ENCODE measurements at places on chromosomes 5 and 9. TPM values are rescaled to one million over a fixed set of nuclear protein-coding genes. Genes with fewer than 3 reads are reported as not detected.

The AMBP gene
- total RNA-seq: 2.3 TPM

The LHX2 gene
- total RNA-seq: not detected

The ABCA2 gene
- total RNA-seq: 7.3 TPM

The GTF2H2 gene
- 19.3 TPM for total RNA-seq

The SOX30 gene
- total RNA-seq: not detected

The HABP4 gene
- 32.7 TPM for total RNA-seq

- no peaks in the 10 kb centered on the region for H3K27me3 ChIP-seq
- no peak overlapping the region for H3K4me3 ChIP-seq
- no peaks in the 10 kb centered on the region for H3K4me1 ChIP-seq
- H3K36me3 ChIP-seq: peaks cover 95% of the 10 kb centered on the region
- no peak for DNase-seq
These were observed 26.1 kb upstream of the CTSL start for GRCh38 chr9:87699835-87700234.

- H3K36me3 ChIP-seq: no peaks in the 10 kb centered on the region
- peak overlapping the region; percentile 92 for H3K27ac ChIP-seq
- H3K27me3 ChIP-seq: no peaks in the 10 kb centered on the region
- H3K4me1 ChIP-seq: peaks cover 28% of the 10 kb centered on the region
- no peak overlapping the region for H3K4me3 ChIP-seq
These were observed 265.5 kb downstream of the CWC27 start for GRCh38 chr5:65034029-65034812.

GRCh38 chr5:94771742-94772141 lies 153.3 kb downstream of the SLF1 start:
- no peak for DNase-seq
- no peaks in the 10 kb centered on the region for H3K36me3 ChIP-seq
- H3K27ac ChIP-seq: no peak overlapping the region
- no peak overlapping the region for H3K4me3 ChIP-seq

GRCh38 chr5:149959406-149960236 lies 937 bp upstream of the SLC26A2 start:
- no peaks in the 10 kb centered on the region for H3K27me3 ChIP-seq
- H3K27ac ChIP-seq: peak overlapping the region; percentile 93
- DNase-seq: no peak
- peaks cover 21% of the 10 kb centered on the region for H3K4me1 ChIP-seq

GRCh38 chr5:111737716-111738115 lies 19.3 kb downstream of the NREP start:
- H3K4me3 ChIP-seq: no peak overlapping the region
- no peak overlapping the region for H3K27ac ChIP-seq
- H3K36me3 ChIP-seq: no peaks in the 10 kb centered on the region
- peaks cover 80% of the 10 kb centered on the region for H3K4me1 ChIP-seq
- no peaks in the 10 kb centered on the region for H3K27me3 ChIP-seq

DNA sequence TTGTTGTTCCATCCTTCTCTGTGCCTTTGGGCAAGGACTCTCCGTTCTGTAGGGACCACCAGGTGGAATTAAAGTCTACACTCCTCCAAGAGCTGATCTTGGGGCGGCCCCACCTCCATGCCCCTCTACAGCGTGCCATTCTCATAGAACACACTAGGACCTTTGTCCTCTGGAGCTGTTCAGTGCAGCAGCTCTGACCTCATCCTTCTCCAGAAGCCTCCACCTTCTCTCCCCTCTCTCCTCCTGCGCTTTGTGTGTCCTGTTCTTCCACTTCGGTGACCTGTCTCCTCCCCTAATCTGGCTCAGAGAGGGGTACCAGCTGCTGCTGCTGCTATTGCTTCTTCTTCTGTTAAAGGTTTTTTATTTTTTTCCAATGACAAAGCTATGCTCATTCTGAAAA lies 1.8 kb upstream of the MACROH2A1 start:
- H3K27ac ChIP-seq: no peak overlapping the region
- no peaks in the 10 kb centered on the region for H3K27me3 ChIP-seq
- H3K36me3 ChIP-seq: no peaks in the 10 kb centered on the region
- DNase-seq: no peak

DNA sequence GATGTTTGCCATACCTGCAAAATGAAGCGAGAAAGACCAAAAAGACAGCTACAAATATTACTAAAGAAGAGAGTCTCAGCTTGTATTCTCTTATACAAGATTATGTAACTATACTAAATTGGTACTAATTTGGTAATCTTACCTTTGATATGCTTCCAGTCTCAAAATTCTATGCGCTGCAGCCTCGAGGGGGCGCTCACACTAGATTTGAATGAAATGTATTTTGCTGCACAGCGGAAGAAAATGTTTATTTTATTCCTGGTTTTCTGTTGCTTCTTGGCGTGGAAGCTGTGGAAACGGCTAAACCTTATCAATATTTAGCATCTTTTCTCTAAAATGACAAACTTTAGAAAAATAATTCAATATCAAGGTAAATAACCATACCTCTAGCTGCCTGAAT lies 267.0 kb upstream of the NUDT12 start:
- no peak overlapping the region for H3K27ac ChIP-seq
- no peaks in the 10 kb centered on the region for H3K36me3 ChIP-seq

DNA sequence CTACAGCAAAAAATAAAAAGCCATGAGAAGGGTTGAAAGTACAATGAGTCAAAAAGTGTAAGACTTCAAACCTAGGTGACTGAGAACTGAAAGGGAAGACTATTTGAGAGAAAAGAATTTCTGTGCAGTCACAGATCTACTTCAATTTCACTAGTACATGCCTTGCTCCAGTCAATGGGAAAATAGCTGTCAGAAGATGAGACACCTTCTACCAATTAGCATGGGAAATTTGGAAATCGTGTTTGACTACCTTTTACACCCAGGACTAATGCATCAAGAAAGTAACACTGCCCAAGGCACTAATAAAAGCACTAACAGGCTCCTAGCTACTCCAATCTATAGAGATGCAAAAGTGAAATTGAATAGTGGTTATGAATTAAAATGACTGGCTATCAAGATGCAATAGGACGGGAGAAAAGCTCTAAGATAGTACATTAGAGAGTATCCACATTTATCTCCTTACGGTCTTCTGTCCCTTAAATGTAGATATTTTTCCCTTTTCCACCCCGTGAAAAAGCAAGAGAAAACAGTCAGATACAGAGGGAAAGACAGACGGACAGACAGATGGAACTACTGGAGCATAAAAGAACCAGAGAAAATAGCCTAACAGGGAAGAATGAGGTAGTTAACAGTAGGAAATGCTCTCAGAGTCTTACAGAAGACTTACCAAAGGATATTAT lies 15.2 kb downstream of the ERP44 start:
- no peak overlapping the region for H3K4me3 ChIP-seq
- no peaks in the 10 kb centered on the region for H3K27me3 ChIP-seq
- no peak for DNase-seq
- H3K4me1 ChIP-seq: peaks cover 8% of the 10 kb centered on the region
- H3K27ac ChIP-seq: no peak overlapping the region

GRCh38 chr9:90616806-90617205 lies 25.8 kb downstream of the DIRAS2 start:
- no peaks in the 10 kb centered on the region for H3K27me3 ChIP-seq
- no peaks in the 10 kb centered on the region for H3K4me1 ChIP-seq
- no peaks in the 10 kb centered on the region for H3K36me3 ChIP-seq
- H3K27ac ChIP-seq: no peak overlapping the region
- no peak overlapping the region for H3K4me3 ChIP-seq
- DNase-seq: no peak
